ENCODE measurements at places on chromosomes 6 and 20.

- DNase-seq, result no peak
Observed at GRCh38 chr6:111105578-111105977, 18.3 kb downstream of the SLC16A10 start.

DNA sequence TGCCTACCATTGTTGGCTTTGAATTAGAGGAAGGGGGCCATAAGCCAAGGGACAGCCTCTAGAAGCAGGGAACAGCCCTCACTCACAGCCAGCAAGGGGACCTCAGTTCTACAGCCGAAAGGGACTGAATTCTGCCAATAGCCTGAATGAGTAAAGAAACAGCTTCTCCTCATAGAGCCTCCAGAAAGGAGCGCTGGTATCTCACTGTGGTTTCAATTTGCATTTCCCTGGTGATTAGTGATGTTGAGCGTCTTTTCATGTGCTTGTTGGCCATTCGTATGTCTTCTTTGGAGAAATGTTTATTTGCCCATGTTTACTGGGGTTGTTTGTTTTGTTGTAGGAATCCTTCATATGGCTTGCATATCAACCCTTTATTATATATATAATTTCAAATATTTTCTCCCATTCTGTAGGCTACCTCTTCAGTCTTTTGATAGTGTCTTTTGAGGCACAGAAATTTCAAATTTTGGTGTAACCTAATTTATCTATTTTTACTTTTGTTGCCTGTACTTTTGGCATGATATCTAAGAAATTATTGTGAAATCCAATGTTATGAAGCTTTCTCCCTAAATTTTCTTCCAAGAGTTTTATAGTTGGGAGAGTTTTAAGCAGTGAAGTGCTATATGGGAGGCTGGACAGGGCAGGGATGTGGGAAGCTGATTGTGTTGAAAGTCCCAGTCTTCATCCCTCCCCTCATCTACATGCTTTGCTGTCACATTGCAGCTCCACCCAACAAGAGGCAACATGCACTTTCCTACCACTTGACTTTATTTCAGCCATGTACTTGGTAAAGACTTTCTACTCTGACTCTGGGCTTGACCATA lies 82.3 kb upstream of the SHLD1 start:
- DNase-seq, result no peak

DNA sequence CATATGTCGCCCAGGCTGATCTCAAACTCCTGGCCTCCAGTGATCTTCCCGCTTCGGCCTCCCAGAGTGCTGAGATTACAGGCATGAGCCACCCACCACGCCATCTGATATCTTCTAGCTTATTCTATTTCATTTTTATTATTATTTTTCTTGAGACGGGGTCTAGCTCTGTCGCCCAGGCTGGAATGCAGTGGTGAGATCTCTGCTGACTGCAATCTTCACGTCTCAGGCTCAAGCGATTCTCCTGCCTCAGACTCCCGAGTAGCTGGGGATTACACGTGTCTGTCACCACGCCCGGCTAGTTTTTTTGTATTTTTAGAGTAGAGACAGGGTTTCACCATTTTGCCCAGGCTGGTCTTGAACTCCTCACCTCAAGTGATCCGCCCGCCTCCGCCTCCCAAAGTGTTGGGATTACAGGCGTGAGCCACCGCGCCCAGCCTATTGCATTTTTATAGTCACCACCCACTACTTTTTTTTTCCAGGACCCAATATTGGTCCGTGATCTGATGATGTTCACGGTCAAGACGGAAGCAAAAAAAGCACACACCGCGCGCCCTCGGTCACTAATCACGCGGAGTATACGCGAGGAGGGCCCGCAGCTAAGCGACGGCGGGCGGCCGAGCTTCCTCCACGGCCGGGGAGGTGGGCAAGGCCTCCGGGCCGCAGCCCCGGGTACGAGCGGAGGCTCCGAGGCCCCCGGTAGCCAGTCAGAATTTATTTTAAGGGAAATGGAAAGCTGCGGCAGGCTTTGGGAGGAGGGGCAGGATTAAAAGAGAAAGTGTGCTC lies 1.1 kb upstream of the LSM14B start:
- DNase-seq, result no peak

DNA sequence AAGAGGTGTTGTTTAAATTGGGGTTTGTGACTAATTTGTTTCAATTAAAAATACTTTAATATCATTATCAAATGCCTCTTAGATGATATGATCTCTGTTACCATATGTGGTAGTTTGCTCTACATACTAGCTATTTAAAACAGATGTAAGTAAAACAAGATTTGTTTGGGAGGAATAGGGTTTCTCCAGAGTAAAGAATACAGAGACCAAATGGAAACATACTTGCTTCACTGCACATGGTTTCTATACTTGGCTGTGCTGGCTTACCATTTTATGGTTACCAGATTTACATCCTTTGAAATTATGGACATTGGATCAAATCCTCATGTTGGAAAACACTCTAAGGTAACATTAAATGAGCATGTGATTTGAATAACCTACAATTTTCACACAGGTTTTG lies 588.3 kb downstream of the CD109 start:
- DNase-seq, result peak; percentile 42

- DNase-seq, result no peak
Observed at GRCh38 chr20:10658051-10658823, 15.6 kb downstream of the JAG1 start.

DNA sequence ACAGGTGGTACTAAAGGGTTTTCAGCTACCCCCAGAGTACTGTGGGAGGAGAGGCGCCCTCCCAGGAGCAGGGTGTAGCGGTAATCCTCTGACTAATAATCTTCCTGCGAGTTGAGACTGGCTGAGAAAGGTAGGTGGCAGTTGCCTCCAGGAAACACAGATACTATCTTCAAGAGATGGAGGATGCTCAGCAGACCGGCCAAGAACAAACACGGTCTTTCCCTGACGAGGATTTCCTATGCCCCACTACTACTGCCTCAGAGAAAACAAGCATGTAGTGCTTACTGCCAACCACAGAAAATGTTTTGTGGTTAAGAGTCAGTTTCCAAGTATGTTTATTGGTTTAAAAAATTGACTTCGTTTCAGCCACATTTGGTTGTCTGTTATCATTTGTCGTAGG lies 26.8 kb downstream of the C6orf89 start:
- DNase-seq, result peak; percentile 81

DNA sequence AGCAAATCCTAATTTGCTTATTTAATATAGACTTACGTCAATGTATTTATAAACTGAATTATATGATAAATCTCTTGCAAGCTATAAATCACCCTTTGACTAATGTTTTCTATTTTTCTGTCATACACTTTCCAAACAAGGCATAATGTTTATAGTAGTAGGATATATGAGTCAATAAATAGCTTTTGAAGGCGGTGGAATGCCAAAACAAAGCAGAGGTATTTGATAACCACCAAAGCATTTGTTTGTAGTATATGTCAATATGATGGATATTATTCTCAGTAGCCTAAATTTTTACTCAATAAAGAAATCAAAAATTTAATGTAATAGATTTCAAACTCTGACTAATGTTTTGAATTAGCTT lies 1354.6 kb downstream of the HACE1 start:
- DNase-seq, result no peak

DNA sequence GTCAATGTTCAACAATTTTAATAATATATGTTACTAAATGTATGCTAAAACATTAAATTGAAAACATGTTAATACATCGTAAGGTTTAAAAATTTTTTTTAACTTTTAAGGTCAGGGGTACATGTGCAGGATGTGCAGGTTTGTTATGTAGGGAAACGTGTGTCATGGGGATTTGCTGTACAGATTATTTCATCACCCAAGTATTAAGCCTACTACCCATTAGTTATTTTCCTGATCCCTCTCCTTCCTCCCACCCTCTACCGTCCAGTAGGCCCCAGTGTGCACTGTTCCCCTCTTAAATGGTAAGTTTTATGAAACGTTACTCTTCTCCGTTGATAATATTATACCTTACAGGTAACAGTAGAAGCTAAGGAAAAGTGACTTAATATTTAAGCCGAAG lies 15.8 kb downstream of the PDE7B start:
- DNase-seq, result no peak

- no peak for DNase-seq
Observed at GRCh38 chr6:101779051-101779844, 385.7 kb downstream of the GRIK2 start.

DNA sequence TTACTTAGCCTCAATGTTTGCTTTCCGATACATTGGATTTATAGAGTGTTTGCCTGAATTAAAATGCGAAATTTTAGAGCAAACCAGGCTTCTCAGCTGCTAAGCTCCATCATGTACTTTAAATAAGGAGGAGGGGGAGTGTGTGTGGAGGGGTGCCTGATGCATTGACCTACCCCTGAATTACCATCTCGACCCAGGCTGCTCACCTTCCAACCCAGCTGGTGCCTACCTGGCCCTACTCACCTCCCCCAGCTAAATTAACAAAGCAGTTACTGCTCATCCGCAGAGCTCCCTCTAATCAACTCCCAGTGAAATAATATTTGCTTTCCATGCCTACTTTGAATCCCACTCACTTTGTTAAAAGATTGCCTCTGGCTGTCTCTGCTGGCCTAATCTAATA lies 544.5 kb downstream of the MAFB start:
- no peak for DNase-seq

- DNase-seq, result no peak
Observed at GRCh38 chr20:10453241-10453640, 18.1 kb downstream of the SLX4IP start.

- no peak for DNase-seq
Observed at GRCh38 chr6:57313009-57313408, 4.4 kb upstream of the PRIM2 start.

GRCh38 chr20:58452667-58453255 lies 62.4 kb downstream of the APCDD1L start:
- DNase-seq, result no peak

DNA sequence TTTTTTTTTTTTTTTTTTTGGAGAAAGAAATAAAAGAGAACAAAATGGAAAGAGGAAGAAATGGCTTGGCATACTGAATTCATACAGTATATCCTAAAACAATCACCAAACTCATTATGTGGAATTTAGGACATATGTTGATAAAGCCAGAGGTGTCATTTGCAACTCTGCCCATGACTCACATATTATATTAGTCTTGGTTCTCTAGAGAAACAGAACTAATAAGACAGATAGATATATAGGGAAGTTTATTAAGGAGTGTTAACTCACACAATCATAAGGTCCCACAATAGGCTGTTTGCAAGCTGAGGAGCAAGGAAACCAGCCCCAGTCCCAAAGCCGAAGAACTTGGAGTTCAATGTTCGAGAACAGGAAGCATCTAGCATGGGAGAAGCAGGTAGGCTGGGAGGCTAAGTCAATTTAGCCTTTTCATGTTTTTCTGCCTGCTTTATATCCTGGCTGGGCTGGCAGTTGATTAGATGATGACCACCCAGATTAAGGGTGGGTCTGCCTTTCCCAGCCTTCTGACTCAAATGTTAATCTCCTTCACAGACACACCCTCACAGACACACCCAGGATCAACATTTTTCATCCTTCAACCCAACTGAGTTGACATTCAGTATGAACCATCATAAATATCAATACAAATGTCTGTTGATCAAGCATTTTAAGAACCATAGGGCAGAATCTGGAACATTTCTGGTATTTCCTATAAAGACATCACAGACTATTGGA lies 102.3 kb downstream of the UBE3D start:
- no peak for DNase-seq

DNA sequence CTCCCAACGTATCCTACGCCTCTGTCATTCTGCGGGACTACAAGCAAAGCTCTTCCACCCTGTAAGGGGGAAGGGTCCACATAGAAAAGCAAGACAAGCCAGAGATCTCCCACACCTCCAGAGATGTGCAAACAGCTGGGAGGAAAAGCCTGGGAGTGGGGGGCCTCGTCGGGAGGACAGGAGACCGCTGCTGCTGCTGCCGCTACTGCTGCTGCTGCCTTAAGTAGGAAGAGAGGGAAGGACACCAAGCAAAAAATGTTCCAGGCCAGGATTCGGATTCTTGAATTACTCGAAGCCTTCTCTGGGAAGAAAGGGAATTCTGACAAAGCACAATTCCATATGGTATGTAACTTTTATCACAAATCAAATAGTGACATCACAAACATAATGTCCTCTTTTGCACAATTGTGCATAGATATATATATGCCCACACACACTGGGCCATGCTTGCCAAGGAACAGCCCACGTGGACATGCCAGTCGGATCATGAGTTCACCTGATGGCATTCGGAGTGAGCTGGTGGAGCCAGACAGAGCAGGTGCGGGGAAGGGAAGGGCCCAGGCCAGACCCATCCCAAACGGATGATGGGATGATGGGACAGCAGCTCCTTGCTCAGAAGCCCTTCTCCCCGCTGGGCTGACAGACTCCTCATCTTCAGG lies 108.8 kb upstream of the RAB32 start:
- no peak for DNase-seq
